ENCODE measurements at places on chromosomes 7 and 10.

DNA sequence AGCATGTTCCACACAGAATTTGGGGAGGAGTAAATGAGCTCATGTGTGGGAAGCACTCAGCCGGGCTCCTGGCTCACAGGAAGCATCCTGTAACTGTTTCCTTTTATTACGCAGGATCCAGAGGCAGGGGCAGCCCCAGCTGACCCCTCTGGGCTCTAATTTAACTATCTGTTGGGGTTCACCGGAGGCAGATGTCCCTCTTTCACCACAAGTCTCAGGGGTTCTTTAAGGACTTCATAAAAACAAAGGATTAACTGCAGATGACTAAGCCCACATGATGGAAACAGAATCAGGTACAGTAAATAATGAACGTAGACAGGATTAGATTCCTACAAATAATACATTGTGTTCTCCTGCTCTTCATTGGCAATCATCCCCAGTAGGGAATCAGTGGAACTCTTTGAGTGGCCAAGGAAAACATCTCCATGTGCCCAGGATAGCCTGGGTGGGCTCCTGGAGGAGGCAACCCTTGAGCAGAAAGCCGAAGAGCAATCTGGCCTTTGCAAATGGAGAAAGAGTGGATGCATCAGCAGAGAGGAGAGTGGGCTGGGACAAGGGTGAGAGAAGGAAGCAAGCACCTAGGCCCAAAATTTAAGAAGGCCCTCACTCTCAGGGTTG lies 24.6 kb downstream of the TBXAS1 start:
- peak; percentile 88 for DNase-seq

GRCh38 chr7:150668472-150668911 lies 17.0 kb upstream of the GIMAP2 start:
- no peak for DNase-seq

- DNase-seq, result no peak
Observed at GRCh38 chr7:1672851-1673486, 2.9 kb downstream of the ELFN1 start.

GRCh38 chr10:12042409-12042796 lies 206 bp downstream of the UPF2 start:
- no peak for DNase-seq

DNA sequence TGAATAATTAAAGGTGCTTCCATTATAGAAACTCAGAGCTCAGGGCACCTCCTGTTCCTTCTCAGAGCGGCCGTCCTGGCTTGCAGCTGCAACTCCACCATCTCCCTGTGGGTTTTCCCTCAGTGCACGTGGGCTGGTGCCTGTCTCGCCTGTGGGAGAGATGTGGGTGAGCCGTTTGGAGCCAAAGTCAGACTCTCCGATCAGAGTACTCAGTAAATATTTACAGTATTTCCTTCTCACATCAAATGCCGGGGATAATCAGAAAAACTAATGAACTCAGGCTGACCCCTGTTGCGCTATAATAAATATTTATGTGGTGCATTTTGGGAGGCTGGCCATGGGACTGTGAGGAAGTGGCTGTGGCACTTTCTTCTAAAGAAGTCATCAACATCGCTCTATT lies 155.8 kb upstream of the HABP2 start:
- DNase-seq, result no peak

GRCh38 chr7:47622946-47623640 lies 41.2 kb upstream of the TNS3 start:
- DNase-seq, result peak; percentile 60

GRCh38 chr7:24979470-24979862 lies 512 bp downstream of the OSBPL3 start:
- DNase-seq, result no peak

- no peak for DNase-seq
Observed at GRCh38 chr10:95832216-95833041, 75.3 kb upstream of the CC2D2B start.

GRCh38 chr7:65475040-65475726 lies 101.5 kb downstream of the ZNF92 start:
- DNase-seq, result no peak

- DNase-seq, result no peak
Observed at GRCh38 chr10:121526135-121526790, 72.0 kb downstream of the FGFR2 start.

DNA sequence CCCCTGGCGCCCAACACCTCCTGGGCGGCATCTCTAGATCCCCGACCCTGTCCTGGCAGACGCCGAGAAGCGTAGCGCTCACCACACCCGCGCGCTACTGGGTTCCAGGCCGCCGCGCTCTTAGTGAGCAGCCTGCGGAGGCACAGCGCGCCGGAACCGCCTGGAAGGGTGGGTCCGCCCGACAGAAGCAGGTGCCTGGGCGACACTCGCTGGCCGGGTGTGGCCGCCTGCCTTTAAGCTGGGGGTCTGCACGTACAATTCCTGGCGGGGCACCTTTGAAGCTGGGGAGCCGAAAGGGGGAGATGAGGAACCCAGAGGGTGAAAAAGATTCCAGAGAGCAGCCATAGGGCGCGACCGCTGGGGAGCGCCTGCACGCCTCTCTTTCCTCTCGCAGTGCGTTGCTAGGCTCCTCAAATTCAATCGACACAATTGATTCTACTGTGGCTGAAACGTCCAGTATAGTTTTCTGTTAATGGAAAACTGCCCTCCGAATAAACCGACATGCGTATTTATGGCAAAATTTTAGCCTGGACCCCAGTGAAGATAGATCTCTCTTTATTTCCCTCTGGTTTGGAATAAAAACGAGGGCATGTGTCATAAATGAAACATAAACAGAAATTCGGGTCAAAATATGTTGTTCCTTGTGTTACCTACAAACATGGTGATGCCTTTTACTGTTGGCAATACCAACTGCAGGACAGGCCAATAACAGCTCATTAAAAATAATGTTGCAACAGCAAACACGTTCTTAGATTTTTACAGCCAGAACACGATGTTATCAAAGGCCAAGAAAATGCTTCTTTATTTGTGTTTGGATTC lies 4.6 kb downstream of the HMX3 start:
- DNase-seq, result no peak

DNA sequence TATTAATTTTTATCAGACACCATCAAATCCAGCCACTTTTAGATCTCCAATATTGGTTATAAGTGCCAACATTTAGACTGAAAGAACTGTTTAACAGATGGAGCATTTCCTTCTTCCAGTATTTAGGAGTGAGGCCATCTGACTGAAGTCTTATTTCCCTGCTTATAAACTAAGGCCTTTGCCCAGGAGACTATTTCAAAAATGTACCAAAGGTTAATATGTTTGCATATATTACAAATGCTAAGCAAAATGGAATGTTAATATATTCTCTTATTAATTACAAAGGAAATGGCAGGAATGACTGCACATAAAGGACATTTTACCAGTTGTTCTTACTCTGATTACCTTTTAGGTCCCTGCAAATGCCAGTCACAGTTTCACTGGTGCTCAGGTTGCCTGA lies 238.9 kb upstream of the PLXNA4 start:
- no peak for DNase-seq

DNA sequence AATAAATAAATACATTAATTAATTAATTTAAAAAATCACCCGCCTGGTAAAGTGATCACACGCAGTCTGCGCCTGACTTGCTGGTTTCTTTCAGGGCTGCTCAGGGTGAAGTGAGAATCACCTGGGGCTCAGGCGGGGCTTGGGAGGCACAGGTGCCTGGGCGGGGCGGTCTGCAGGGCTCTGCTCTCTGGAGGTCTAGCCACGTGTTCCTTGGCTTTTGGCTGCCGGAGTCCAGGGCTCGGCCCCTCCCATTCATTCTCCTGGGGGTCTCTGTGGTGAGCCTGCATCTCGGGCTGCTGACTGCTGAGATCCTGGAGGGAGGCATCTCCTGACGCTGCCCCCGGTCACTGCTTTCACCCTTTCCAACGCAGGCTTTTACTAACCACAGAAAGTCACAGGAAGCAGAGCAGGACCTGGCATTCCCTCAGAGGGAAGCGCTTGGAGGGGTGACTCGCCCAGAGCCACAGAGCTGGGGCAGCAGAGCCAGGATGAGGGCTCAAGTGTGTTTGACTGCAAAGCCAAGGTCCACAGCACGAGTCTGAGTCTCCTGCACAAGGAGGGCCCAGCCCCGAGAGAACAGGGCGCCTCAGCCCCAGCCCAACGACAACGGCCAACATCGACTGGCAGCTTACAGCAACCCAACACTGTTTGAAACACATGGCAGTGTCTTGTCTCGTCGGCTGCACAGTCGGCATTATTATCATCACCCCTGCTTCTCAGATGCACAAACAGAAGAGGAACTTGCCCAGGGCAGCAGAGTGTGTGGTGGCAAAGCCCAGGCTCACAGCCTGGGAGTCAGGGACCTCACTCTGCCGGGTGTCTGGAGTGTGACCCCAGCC lies 22.4 kb upstream of the MNX1 start:
- DNase-seq, result no peak

- DNase-seq, result no peak
Observed at GRCh38 chr10:25028711-25029110, 12.3 kb downstream of the THNSL1 start.

DNA sequence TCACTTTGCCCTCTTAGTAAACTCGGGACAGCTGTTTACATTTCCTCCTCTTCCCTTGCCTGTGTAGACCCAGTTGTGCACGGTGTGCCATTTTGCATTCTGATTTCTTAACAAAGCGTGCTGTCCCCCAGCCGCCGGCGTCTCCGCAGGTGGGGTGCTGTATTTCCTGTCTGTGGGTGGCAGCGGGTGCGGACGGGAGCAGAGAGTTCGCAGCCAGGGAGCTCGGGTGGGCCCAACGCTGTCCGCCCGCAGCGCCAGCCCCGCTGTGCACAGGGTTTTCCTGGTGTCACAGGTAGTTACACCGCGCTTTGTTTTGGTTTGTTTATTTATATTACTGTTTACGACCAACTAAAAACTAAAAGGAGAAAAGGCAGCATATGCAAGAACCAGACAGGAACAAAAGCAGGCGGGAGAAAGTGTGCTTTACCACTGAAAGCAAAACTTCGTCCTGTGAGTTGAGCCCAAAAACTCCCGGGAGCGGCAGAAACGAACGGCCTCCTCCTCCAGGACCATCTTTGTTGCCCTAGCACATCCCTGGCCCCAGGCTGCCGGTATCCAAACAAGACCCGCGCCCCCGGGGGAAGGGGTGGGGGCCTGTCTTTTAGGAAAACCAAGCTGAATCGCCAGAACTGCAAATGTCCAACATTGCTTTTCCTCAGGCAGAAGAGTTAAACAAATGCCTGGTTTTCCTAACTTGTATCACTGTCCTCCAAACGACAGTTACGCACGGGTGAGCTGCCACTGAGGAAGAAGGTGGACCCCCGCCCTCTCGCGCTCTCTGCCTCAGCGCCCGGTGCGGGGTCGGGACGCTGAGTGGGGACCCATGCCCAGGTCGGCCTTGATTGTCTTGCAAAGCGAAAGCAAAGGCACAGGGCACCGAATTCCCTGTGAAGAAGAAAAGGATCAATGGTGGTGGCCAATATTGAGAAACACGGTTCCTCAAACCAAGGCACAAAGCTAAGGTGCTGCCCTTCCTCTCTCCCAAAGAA lies 45.9 kb upstream of the DRGX start:
- no peak for DNase-seq

DNA sequence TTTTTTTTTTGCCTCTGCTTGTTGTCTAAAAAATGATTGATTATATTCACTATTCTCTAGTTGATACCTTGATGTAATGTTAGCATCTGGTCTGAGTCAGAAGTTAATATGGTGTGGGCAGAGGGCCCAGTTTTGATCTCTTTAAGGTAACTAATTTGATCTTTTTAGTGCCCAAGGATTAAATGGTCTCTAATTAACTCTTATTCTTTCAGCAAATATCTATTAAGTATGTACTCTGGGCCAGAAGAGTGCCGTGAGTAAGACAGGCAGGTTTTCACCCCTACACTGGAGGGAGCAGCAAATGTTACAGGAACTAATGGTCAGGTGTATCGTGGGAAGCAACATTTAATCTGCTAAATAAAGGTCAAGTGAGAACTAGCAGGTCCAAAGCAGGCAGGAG lies 144.6 kb upstream of the COL1A2 start:
- DNase-seq, result peak; percentile 62

- no peak for DNase-seq
Observed at GRCh38 chr10:128922619-128923196, 544.3 kb upstream of the MGMT start.

- DNase-seq, result no peak
Observed at GRCh38 chr10:100347568-100348195, 649 bp downstream of the SCD start.

DNA sequence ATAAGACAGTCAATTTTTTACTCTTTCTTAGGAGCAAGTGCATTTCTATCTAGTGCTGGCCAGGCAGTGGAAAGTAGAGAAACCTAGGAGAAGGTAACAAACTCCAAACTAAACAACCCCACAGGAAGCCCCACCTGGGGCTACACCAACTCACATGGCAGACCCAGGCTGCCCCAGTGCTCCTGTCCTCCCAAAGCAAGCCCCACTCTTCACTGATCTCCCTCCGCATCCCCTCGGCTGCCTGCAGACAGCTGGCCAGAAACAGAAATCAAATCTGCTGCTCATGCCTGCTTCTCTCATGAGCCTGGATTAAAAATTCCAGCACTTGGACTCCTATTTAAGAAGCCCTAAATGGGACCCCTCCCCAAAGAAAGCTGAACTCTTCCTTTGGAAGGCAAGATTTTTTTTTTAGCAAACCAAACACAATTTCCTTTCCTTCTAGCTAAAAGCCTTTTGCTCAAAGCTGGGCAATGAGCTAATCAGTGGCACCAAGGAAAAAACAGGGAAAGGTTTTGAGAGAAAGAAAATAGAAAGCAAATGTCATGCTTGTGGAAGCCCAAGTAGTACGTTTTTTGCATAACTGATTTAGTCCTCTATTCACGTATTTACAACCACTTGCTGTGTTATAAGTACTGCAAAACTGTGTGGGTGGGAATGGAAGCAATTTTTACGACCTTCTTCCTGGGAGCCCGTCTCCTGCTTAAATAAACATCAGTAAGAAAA lies 10.8 kb downstream of the PDE1C start:
- no peak for DNase-seq

DNA sequence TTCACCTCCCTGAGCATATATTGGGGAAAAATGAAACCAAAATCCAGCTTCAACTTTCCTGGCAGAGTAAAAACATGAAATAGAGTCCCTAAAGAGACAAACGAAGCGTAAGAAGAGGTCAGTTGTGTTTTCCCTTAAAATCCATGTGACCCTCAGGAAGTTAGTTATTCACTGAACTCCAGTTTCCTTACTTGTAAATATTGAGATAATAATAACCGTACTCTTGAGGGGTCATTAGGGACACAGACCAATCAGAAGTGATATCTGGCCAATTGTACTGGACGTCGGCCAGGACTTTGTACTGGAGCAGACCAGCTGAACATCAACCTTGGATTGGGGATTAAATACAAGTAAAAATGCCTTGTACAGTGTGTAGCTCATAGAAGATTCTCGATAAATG lies 167.0 kb downstream of the GATA3 start:
- no peak for DNase-seq

GRCh38 chr7:55028011-55028410 lies 9.2 kb downstream of the EGFR start:
- DNase-seq, result no peak

GRCh38 chr7:30816645-30817370 lies 45.6 kb downstream of the MINDY4 start:
- no peak for DNase-seq

- no peak for DNase-seq
Observed at GRCh38 chr7:50940621-50941020, 157.9 kb upstream of the GRB10 start.

- DNase-seq, result no peak
Observed at GRCh38 chr7:89680161-89680560, 474.1 kb upstream of the STEAP1 start.

Data from retinal pigment epithelial cell (primary cell).